ENCODE measurements at places on chromosomes 5 and 9.
A peak's percentile ranks its signal among the peaks of the same experiment; 100 is the strongest.

GRCh38 chr9:124869986-124870560, 8.1 kb downstream of the ARPC5L start:
- peak; percentile 95 for DNase-seq

- DNase-seq, result no peak
These were observed 1172.9 kb downstream of the CDH12 start for GRCh38 chr5:21680196-21680595.

GRCh38 chr5:72599519-72600370, 92.5 kb upstream of the ZNF366 start:
- no peak for DNase-seq

GRCh38 chr9:98341157-98342097, 86.0 kb upstream of the TBC1D2 start:
- DNase-seq, result no peak

- DNase-seq, result peak; percentile 53
These were observed 6.7 kb downstream of the OR1K1 start for GRCh38 chr9:122806661-122807060.

- no peak for DNase-seq
These were observed 71.6 kb upstream of the RNU6ATAC start for GRCh38 chr9:134236001-134236421.

- no peak for DNase-seq
These were observed 110.6 kb upstream of the BOD1 start for GRCh38 chr5:173726846-173727557.

- DNase-seq, result no peak
These were observed 430.3 kb downstream of the ARHGEF28 start for GRCh38 chr5:74056107-74056788.

DNA sequence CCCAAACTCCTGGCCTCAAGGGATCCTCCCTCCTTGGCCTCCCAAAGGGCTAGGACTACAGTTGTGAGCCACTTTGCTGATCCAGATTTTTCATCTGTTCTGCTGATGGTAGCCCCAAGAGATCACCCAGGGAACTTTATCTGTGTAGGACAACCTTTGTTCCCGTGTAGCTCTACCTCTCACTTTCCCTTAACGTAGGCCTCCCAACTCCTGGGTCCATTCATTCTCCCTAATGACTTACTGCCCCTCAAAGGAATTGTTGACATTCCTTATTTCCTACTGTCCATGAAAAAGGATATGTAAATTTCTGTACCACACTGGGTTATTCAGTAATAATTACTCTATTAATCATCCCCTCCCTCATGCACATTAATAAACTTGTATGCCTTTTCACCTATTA, 51.0 kb upstream of the PHF24 start:
- DNase-seq, result no peak

GRCh38 chr5:29024052-29024451, 1985.7 kb upstream of the CDH9 start:
- no peak for DNase-seq

DNA sequence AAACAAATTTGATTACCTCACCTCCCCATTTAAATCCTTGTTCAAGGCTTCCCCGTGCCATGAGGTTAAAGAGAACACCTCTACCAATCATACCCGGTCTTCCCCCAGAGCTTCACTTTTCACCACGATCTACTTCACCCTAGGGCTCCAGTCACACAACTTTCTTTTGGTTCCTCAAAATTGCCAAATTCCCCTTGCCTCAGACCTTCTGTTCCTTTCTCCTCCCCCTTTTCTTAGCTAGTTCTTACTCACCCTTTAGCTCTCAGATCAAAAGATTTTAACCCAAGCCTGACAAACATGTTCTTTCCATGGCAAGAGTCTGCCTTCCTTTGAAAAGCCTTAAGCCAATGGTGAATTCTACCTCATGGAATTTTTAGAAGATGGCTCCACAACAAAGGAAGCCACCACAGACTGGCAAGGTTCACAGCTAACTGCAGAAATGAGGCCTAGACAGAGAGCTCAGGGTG, 56.7 kb downstream of the MAPKAP1 start:
- DNase-seq, result peak; percentile 37

DNA sequence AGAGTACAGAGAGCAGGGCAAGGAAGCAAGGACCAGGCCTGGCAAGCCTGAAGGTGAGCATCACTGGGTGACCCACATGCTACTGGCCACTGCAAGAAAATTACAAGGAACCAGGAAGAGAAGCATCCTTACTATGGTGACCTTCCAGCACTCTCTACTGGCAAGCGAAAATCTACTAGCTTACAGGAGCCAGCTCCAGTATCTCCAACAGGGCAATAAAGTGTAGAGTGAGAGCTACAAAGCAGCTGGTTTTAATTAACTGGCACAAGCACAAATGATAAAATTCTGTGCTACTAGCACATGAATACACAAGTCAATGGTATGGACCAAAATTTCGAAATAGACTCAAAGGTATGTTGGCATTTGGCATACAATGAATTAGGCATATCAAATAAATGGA, 113.3 kb upstream of the CAST start:
- DNase-seq, result no peak

GRCh38 chr5:68644971-68645370, 429.4 kb downstream of the PIK3R1 start:
- no peak for DNase-seq

DNA sequence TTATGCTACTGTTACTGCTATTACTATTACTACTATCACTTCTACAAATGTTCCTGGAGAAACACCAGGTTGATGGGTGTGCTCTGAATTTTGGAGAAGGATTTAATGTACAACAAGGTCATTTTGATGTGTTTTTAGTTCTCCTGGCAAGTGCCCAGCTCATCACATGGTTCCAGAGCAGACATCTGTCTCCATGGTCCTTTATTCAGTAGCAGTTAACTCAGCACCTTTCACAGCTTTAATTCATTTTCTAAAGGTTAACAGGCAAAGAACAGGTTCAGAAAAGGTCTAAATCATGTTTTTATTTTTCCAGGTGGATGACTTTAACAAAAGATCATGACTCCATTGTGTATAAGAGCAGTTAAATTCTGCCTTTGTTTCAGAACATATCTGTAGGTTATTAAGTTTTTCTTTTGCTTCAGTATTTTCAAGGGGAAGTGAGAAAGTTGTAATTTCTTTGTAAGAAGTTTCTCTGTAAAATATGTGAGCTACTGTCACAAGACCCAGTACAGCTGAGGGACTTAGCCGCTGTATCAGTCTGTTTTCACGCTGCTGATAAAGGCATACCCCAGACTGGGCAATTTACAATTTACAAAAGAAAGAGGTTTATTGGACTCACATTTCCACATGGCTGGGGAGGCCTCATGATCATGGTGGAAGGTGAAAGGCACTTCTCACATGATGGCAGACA, 41.9 kb downstream of the MTRR start:
- DNase-seq, result no peak

DNA sequence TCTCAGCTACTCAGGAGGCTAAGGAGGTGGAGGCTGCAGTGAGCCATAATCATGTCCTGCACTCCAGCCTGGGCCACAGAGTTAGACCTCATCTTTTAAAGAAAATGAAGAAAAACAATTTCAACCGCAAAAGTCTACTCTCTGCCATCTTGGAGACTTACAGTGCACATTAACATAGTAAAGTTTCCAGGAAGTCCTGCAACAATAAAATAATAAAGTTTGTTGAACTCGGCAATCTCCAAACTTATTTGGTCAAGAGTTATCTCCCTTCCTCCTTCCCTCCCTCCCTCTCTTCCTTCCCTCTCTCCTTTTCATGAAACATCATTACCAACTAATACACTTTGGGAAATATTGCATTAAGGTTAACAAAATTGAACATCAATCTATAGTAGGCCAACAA, 94.1 kb upstream of the JAK2 start:
- no peak for DNase-seq

DNA sequence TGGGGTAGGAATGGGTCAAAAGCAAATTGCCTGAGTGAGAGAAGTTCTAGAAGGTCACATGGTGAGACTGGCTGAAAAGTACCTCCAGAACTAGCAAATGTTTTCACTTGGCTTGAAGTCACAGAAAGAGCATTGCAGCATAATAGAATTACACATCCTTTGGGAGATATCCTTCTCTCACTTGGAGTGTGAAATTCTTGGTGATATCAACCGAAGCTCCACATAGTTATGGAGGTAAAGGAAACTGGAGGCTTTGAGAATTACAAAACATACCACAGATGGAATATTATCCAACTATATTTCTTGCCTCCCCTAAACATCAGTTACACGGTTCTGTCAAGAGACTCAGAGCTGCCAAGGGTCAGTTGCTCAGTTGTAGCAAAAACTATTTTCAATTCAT, 182.4 kb downstream of the SEMA5A start:
- DNase-seq, result no peak

GRCh38 chr9:95645992-95646391, 129.2 kb upstream of the PTCH1 start:
- no peak for DNase-seq

GRCh38 chr9:31471010-31471409, 913.4 kb upstream of the ACO1 start:
- DNase-seq, result no peak

GRCh38 chr5:148988328-148988727, 74.5 kb downstream of the SH3TC2 start:
- no peak for DNase-seq

- no peak for DNase-seq
These were observed 130.9 kb downstream of the DOCK2 start for GRCh38 chr5:169767938-169768337.

- DNase-seq, result no peak
These were observed 4.5 kb downstream of the DUSP1 start for GRCh38 chr5:172766287-172767108.

- no peak for DNase-seq
These were observed 63.4 kb downstream of the ANKRD33B start for GRCh38 chr5:10627160-10627701.

DNA sequence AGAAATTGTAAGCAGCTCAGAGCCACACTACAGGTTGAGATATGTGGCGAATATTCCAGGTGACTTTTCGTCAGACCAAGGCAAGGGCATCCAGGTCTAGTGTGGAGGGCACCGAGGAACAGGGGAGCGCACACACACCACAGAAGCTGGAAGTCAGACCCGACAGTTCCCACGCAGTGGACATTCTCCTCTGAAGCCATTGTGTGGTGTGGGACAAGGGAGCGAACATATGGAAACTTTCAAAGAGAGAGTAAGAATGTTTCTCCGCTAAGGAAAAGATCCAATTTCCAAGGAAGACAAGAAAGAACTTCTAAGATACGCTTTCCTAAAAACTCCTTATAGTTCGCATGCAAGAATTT, 141.4 kb upstream of the OTULINL start:
- DNase-seq, result no peak

DNA sequence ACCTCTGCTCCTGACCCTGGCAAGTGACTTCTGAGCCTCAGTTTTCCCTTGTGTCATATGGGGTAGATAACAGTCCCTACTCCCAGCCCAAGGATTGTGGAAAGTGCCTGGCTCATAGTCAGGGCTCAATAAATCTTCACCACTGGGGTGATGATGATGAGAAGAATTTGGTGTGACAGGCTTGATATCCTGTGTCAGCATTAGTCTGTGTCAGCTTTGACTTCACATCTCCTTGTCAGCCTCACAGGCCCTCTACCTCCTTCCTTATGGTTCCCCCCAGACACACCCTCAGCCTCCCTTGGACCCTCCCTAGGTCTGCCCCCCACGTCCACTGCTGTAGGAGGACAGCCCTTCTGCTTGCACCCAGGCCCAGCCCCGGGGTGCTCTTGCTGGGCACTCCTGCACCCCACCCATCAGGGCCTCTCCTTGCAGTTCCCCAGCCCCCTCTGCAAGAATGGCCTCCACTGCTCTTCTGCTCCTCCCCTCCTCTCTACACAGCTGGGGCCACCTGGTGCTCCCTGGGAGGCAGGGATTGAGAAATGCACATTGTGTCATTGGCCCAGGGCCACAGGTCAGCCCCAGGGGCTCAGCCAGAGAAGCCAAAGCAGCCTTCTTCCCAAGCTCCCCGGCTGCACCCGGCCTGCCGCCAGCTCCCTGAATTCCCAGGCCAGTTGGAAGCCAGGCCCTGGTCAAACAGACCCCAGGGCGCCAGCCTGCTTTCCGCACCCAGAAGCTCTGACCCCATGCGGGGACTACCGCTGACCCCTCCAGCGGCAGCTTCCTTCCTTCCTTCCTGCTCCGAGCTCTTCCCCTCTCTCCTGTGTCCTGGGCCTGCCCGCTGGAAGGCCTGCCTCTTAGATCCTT, 7.7 kb downstream of the FGFR4 start:
- DNase-seq, result no peak

All from activated T-cell treated with anti-CD3 and anti-CD28 coated beads, Interleukin-2, amount 50 U/mL, for 48 hours (primary cell).